ENCODE measurements at places on chromosomes 2 and 18.

DNA sequence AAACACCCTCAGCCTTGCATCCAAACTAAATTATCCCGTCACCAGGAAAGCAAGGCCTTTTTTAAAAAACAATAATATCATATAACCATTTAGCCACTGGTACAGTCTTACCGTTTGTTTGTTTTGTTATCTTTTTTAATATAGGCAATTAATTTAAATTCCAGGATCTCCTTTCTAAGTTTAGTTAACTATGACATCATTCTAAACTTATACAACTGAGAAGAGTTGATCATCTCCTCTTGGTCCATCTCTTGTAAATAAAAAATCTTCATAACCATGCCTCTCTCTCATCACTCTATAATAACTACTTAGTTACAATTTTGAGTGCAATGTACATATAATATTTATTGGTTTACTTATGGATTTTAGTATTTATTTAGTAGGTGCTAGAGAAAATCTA is 46.2 kb downstream of the RND3 start:
- DNase-seq, result no peak

DNA sequence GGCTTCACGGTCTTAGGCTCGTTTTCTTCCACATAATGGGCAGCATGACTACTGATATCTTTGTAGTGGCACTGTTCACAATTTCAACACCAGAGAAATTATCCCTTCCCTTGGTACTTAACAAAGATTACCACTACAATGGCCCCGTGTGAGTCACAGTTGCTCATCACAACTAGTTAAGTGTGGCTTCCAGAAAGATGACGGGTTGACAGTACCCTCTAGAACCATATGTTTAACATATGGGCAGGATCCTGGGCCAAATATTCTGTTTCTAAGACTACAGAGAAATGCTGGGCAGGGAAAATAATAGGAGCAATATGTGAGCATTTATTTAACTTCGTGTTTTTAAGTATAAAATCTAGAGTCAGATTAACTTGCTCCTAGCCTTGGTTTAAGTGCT is 780.1 kb upstream of the LINC00305 start:
- no peak for DNase-seq

DNA sequence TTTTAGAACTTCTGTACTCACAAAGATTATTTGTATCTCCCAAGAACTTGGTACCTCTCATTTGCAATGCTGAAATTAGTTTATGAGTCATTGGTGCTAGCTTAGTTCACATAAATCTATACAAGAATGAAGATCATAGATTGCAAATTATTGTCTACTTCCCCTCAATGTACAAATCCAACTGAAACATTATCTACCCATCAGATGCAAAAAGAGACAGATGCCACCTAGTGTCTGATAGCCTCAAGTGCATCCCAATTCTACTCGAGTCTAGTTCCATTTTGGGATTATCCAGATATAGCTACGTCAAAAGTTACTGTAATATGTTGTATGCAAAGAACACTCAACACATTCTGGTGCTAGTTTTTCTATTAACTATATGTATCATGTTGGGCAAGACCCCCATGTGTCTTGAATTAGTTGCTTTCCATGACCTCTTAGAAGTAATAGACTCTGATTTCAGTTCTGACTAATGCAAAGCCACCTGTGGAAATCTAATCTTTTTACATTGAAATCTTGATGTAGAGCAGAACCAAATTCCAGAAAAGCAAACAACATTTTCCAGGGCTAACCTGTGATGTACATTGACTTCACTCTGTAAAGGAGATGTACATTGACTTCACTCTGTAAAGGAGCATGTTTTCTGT is 210.0 kb downstream of the RBM43 start:
- peak; percentile 20 for DNase-seq

GRCh38 chr2:161357097-161357496 is 48.9 kb downstream of the PSMD14 start:
- DNase-seq, result no peak

GRCh38 chr2:31234683-31235503 is 941 bp downstream of the EHD3 start:
- DNase-seq, result no peak

GRCh38 chr2:12730265-12730664 is 13.5 kb downstream of the TRIB2 start:
- DNase-seq, result no peak

DNA sequence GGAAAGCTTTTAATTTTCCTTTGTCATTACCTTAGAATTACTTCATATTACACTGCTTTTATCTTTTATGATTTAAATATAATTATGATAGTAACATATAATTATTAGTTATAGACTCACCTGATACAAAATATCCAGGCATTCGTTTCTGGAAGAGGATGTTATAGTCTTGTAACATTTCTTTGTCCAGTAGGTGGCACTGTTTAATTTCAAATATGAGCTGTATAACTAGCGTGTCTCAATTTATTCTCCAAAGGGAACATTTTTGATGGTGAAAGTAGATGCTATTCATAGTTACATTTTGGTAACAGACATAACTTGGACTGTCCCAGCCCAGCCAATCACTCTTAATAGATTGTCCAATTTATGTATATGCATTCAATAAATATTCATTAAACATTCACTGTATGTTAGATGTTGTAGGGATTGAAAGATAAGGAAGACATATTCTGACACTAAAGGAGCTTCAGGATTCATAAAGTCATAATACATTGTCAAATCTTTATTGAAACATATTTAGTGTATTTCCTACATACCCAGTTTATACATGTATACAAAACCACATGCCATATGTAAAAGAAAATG is 19.2 kb downstream of the DAW1 start:
- DNase-seq, result peak; percentile 12

GRCh38 chr2:218130822-218131221 is 5.0 kb downstream of the CXCR2 start:
- no peak for DNase-seq

DNA sequence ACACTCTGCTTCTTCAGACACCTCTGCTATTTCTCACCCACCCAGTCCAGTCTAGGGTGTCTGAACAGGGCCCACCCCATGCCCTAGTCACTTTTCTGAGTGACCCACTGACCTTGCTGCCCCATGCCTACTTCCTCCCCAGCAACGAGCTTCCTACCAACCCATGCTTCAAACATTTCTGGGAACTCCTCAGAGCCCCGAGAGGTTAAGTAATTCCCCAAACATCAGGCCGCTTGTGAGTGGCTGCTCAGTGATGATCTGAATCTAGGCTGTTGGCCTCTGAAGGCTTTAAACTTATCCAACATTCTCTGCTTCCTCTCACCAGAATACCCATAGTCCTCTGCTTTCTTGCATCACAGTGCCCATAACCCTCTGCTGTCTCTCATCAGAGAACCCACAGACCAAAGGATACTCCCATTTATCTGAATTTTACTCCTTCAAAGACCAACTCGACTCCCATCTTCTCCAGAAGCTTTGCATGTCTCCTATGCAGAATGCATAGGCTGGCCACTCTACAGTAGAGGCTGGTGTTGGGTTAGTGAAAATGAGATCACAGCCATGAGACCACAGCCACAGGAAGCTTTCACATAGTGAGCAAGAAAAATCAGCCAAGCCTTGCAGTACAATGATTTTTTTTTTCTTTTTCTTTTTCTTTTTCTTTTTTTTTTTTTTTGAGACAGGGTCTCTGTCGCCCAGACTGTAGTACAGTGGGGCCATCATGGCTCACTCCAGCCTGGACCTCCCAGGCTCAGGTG is 309.5 kb upstream of the LYPD1 start:
- DNase-seq, result no peak

DNA sequence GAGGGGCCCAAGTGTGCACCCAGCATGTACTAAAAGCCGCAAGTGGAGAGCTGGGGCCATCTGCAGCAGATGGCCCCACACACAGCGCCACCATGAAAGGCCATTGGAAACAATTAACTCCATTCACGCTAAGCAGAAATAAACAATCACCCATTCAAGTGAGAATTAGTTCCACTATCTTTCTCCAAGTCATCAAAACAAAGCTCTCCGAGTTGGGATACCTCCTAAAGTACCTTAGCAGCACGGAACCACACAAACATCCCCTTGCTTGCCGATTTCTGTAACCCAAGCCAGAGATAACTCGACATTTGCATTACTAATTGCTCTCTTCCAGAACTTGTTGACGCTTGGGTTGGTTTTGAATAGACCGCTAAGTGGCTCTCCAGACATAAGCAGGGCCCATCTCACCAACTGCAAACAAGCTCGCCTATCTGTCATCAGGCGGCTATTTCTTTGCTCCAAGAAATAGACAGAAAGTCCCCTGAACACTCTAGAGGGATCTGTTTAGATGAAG is 840.6 kb upstream of the SALL3 start:
- DNase-seq, result no peak

DNA sequence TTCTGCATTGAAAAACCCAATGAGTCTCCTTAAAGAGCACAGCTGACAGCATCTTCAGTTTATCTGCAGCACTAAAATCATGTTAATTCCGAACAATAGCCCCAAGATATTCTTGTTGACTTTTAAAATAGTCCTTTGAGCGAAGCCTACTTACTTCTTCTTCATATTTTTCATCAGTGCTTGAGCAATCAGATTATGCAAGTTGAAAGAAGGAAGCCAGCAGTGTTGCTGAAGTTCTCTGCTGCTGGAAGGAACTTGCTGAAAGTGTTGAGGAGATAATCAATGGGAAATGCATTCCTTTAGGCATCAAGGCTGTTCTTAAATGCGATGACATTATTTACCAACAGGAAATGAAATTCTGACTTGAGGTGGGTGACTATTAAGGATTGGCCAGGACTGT is 105.9 kb upstream of the SNTG2 start:
- no peak for DNase-seq

DNA sequence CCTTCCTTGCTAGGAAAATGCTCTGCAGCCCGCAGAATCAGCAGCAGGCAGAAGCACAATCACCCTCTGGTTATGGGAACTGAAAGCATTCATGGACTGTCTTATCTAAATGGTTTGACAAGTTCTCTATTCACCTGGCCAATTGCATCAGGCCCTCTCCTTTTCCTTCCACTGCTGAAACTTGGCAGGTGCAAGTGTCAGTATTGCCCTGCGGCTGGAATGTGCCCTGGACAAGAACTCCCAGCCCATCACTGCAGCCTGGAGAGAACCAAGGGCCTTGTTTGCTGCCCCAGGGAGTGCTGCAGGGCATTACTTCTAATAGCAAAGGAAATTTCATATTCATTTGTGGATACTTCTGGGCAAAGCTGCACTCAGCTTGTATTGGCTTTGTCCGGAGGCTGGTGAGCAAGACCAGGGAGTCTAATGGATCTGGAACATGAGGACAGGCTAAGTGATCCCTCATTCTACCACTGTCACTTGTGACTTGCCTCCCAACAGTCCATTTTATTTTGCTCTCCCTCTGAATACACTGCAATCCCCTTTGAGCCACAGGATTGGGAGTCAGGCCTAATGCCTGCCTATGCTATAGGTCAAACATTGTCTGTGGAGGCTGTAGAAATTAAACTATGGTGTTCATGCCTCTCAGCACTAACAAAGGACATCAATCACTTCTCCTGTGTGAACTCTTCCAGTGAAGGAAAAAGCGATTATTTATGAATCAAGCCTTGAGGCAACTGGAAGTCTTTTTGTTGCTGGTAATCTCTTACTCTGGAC is 116.9 kb downstream of the LYPD6B start:
- no peak for DNase-seq

DNA sequence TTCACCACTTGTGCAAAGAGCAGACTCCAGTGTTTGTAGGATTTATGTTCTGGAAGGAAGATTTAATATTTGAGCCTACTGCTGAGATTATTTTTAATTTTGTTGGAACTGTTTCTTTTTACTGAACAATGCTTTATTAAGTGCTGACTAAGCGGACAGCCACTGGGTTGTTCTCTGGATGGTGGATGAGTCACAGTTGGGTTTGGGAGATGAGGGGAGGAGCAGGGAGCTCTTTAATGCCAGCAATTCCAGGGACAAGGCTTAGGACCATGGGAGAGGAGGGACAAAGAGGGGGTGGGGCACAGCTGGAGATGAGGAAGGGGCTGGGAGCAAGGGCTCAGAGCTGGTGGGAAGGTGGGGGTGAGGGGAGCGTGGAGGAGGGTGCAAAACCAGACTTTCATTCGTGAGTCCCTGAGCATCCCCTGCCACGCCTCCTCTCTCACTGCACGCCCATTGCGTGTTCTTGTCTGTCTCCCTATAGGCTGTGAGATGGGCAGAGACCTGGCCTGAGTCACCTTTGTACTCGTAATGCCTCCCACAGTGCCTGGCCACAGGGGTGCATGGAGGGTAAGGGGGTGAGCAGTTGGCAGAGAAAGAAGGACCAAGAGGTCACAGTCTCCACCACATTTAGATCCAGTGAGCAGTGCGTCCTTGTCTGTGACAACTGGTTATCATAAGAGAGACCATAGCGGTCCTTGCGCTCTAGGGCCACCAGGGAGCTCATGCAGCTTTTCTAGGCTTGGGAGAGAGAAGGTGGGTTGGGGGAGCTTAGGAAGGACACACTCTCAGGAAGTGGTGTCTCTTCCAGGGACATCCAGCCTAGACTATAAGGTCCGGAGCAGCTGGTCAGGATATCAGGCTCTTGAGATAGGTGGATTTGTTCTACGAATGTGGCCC is 18.4 kb downstream of the SLC4A3 start:
- DNase-seq, result no peak

DNA sequence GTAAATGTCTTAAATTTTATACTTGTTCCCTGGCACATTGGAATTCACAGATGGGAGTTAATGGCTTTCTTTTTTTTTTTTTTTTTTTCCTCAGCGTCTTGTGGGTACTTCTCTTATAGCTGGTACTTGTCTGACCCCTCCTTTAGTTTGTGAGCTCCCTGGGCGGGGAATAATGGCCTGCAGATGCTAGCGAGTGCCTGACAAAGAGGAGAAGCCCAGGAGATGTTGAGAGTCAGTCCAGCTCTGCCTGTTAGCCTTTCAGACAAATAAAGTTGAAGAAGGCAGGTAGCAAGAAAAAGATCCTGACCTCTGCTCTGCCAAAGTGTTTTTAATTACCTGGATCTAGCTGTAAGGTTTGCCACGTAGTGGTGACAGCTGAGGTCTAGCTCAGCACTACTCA is 6.6 kb downstream of the BCL2L11 start:
- DNase-seq, result no peak

DNA sequence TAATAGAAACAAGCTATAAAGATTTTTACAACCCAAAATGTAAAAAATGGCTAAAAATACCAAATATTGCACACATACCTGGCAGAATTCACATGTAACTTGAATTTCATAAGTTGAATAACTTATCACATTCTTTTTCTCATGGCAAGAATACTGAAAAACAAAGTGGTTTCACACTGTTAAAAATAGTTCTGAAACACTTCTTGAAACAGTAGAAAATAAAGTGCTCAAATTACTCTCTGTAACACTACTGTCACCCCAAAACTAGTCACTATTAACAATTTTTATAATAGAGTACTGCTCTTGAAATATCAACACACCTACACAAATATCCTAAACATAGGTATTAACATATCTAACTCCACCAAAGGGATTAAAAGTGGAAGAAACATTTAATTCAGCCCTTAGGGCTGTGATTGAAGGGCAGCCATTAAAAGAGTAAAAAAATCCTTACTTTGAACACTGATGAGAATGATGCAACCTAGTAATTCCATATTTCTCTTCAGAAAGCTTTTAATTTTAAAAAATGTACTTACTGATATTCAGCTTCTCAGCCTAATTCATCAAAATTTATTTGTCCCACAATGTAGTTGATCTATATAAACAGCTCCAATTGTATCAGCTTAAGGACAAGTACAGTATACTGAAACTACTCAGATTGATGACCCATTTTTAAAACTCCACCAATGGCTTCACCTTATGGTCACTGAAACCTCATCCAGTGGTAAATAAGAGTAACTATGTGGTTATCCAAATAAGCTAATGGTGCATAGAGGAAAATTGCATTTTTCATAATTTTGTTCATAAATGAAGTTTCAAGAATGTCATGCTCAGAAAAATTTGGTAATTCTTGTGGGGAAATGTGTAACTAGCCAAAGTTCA is 31.4 kb downstream of the ATF2 start:
- no peak for DNase-seq

Data from naive B cell (primary cell).